ENCODE measurements at places on chromosomes 4 and X.

DNA sequence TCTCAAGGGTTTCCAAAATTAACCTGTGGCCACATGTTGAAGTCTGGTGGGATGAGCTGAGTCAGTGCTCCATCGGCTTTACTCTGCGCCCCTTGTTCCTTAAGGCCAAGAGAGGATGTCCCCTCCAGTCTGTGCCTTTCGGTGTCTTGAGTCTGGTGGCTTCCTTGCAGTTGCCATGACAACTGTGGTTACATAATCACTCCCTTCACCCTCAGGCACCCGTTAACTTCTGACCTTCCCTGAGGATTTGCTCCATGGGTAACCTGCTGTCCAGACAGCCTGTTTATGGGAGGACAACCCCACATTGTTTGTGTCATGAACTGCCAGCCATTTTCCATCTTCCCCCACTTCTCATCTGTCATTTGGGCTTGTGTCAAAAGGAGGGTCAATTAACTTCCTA lies 401.1 kb upstream of the LCORL start:
- DNase-seq, result no peak

DNA sequence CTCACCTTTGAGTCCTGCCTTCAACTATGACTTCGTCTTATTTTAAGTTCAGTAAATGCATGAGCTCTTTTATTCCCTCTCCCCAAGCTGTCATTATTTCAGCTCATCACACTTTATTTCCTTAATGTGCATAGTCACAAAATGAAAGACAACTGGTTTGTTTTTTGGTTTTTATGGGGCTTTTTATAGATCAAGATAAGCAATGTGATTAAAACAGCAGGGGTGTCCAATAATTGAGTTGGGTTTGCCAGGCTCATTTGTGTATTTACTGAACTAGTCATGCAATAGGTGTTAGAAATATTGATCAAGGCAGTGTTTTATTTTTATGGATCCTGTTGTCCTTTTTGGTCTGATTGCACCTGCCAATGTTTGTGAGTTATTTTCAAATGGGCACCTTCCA lies 102.2 kb downstream of the FRMPD4 start:
- no peak for DNase-seq

- no peak for DNase-seq
These were observed 26.7 kb downstream of the DKK2 start for GRCh38 chr4:107009196-107009968.

DNA sequence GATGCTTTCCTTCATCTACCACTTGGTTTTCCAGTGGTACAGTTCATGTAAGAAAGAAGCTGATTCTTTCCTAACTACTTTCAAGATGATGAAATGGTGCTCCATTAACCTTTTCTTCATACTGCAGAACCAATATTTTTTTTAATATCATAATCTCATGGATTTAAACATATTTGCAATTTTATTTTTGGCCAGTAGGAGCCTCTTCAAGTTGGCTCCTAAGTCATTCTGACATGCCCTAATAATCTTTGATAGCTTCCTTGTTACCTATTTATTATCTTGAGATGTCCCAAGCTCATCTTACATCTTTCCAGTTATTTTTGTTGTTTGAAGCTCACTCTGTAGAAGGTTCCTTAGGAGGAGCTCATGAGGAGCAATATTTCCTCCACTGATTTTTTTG lies 170.2 kb downstream of the APBB2 start:
- no peak for DNase-seq

Data from AG20443 (cell line).